Stimulated activated CD8-positive, alpha-beta memory T cell treated with anti-CD3 and anti-CD28 coated beads, Interleukin-7, amount 100 ng/mL, for 24 hours (primary cell): ENCODE measurements at places on chromosomes 2 and 18.

DNA sequence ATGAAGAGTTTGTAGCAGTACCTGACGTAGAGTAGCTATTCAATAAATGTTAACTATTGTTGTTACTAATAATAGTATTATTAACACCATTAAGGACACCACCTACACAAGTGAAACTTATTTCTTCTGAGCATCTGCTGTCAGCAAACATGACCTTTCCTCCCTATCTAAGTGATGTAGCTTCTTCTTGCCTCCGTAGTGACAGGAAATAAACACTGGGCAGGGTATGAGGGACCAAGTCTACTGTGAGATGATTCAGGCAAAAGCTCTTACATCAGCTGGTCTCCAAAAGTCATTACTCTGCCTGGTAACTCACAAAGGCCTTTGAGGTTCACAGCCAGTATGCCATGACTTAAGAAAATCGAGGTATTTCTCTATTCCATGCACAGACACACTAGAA, 750.5 kb downstream of the CPS1 start:
- no peak for DNase-seq

- no peak for DNase-seq
Observed at GRCh38 chr2:218221000-218221399, 4.0 kb downstream of the ARPC2 start.

- DNase-seq: no peak
Observed at GRCh38 chr18:74768096-74768495, 170.4 kb downstream of the ZNF407 start.

GRCh38 chr2:20722592-20723240, 55.8 kb downstream of the GDF7 start:
- DNase-seq: no peak

DNA sequence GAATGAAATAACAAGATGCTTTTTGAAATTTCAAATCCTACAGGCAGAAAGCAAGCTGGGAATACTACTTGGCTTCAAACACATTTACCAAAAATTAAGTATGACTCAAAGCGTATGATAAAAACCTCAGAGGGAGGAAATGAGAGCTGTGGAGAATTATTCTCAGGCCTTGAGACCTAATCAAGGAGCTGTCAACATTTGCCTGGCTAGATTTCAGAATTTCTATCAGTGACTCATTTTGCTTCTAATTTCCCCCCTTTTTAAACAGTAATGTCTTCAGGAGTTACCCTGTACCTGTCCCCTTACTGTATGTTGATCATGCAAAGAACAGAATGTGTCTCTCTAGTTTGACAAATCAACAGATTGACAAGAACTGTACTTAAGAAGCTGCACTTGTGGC, 1324.5 kb upstream of the DDX18 start:
- DNase-seq: no peak

- no peak for DNase-seq
Observed at GRCh38 chr2:23485261-23485660, 100.3 kb downstream of the KLHL29 start.

GRCh38 chr2:170118641-170119040, 59.3 kb upstream of the MYO3B start:
- DNase-seq: no peak

DNA sequence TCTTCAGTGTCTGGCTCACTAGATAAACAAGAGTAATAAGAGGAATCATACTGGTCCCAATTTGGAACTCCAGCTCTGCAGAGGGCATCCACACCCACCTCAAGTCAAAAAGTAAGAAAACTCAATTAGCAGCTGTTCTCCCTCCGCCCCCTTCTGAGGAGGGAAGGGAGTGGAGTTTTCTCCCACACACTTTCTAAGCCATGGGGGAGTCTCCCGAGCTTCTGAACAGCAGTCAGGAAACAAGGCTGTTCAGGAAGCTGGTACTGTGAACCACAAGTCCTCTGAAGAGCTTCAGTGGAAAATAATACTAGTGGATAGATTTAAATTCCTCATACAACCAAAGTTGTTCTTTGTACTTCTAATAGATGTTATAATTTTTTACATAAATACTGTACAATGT, 32.9 kb upstream of the SPTBN1 start:
- no peak for DNase-seq

GRCh38 chr2:168849610-168850009, 40.6 kb downstream of the SPC25 start:
- no peak for DNase-seq

GRCh38 chr2:229566370-229566769, 148.0 kb downstream of the DNER start:
- DNase-seq: no peak
